ENCODE measurements at places on chromosomes 5 and 9.

GRCh38 chr9:89739511-89739910, 134.7 kb downstream of the GADD45G start:
- no peak for DNase-seq

DNA sequence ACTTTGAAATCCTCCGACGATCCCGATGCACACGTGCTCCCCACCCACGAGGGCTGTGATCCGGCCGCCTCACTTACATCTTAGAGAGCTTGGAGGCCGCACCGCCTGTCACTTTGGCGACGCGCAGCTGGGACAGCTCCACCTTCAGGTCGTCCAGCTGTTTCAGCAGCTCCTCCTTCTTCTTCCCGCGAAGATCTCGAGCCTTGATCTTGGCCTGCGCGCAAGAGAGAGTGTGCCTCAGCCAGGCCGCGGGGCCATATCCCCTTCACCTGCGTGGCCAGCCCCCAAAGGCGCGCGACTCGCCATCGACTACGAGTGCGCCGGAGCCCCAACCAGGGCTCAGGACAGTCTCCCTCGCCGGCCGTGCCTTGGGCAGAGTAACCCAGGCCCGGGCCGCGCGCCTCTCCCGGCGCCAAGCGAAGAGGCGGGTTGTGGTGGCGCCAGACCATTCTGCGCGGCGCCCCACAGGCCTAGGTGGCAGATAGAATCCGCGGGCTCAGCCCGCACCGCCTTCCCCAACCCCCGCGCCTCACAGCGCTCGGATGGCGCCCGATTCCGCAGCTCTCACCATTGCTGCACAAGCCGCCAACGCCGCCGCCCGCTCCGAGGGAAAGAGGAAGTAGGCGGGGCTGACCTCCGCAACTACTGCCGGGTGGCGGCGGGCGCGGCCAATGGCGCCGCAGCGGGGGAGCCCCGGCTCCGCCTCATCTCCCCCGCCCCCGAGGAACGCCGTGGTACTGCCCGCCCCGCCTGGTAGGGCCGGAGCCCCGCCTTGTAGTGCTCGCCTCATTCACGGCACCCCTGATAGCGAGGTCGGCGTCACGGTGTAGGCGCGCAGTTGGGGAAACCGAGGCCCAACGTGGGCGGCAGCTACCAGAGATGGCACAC, at the start of the genes ARPC5L and RPL35:
TSS of gene ARPC5L (plus strand) at position 789 of the 888 bp plus-strand sequence. CDS start 7,161 bp downstream, outside the sequence.
TSS of gene RPL35 (minus strand) at position 616 of the 888 bp plus-strand sequence. CDS start at position 571, 45 bp downstream.
- peak; percentile 96 for DNase-seq

DNA sequence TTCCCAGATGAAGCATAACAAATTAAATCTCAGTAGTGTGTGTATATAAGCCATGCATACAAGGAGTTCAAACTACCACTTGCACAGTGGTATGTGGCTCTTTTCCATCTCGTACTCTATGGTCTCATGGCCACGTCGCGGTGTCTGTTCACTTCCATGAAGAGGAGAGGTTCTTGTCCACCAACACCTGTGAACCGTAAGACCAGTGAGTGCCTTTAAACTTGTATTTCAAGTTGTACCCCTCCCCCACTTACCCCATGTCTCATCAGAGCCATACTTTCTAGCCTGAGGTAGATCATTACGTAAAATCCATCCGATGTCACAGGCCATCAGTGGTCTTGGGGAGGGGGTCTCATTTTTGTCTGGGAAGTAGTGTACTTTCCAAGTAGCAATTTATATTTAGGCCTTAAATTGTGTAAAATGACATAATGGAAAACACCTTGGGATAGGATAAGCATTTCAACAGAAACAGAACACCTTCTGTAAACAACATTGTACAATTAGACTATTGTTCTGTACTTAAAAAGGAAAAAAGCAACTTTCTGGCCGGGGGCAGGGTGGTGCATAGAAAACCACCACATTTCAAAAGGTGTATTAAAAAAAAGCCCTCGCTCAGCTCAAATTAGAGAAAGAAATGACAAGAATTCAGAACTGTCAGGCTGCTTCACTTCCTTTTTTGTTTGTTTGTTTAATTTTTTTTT, 163.0 kb downstream of the SMARCA2 start:
- DNase-seq: no peak

- no peak for DNase-seq
Measured at GRCh38 chr9:128216781-128217553, 13.8 kb downstream of the DNM1 start.

DNA sequence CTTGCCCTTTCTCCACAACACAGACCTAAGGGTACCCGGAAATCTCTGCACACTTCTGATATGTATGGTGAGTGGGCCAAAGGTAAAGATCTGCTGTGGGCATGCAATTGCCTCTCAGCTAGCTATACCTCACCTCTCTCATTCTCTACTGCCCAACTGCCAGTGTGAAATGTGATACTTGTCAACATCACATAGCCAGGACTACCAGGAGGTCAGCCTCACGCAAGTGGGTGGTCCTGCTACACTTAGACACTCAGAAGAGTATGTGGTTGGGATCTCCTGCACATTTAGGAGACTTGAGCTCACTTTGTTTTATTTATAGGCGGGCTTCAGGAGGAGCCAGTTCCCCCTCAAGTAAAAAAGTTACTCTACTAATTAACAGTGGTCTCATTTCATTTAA, 88.0 kb upstream of the MAN2A1 start:
- DNase-seq: no peak

GRCh38 chr5:54013556-54014194, 296.7 kb downstream of the ARL15 start:
- no peak for DNase-seq

DNA sequence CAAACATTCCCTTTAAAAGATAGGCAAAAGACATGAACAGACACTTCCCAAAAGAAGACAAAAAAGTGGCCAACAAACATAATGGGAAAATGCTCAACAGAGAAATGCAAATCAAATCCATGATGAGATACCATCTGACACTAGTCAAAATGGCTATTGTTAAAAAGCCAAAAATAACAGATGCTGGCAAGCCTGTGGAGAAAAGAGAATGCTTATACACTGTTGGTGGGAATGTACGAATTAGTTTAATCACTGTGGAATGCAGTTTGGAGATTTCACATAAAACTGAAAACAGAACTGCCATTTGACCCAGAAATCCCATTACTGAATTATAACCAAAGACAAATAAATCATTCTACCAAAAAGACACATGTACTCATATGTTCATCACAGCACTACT, 58.3 kb upstream of the WDR41 start:
- DNase-seq: no peak

GRCh38 chr5:110290542-110290941, 435.9 kb downstream of the TMEM232 start:
- DNase-seq: no peak

- no peak for DNase-seq
Measured at GRCh38 chr9:135211524-135211890, 124.0 kb downstream of the OLFM1 start.

GRCh38 chr9:128138001-128138400, 10.5 kb upstream of the PTGES2 start:
- no peak for DNase-seq

DNA sequence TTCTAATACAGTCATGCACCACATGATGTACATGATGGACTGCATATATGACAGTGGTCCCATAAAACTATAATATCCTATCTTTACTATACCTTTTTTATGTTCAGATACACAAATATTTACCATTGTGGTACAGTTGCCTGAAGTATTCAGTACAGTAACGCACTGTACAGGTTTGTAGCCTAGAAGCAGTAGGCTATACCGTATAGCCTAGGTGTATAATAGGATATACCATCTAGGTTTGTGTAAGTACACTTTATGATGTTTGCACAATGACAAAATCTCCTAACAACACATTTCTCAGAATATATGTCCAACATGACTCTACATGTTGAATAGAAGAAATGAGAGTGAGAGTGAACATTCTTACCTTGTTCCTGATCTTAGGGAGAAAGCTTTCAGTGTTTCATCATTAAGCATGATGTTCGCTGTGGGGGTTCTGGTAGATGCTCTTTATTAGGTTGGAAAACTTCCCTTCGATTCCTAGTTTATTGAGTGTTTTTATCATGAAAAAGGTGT, 31.8 kb downstream of the AMBP start:
- no peak for DNase-seq

- no peak for DNase-seq
Measured at GRCh38 chr9:100774962-100775361, 197.1 kb downstream of the CAVIN4 start.

- no peak for DNase-seq
Measured at GRCh38 chr5:168269937-168270330, 21.5 kb upstream of the WWC1 start.

DNA sequence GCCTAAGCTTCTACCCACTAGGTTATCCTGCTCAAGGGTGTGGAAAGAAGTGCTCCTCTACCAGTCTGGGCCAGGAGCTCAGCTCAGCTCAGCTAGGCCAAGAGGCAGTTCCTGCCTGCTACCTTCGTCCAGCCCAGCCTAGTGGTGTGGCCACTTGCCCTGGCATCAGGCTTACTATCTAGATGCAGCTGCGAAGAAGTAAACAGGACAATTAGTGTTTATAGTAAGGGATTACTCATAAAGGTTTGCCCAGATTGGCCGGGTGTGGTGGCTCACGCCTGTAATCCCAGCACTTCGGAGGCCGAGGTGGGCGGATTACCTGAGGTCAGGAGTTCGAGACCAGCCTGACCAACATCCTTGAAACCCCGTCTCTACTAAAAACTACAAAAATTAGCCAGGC, 12.8 kb upstream of the SPATA24 start:
- DNase-seq: no peak

GRCh38 chr5:69217151-69217511, 17.6 kb upstream of the CDK7 start:
- no peak for DNase-seq

DNA sequence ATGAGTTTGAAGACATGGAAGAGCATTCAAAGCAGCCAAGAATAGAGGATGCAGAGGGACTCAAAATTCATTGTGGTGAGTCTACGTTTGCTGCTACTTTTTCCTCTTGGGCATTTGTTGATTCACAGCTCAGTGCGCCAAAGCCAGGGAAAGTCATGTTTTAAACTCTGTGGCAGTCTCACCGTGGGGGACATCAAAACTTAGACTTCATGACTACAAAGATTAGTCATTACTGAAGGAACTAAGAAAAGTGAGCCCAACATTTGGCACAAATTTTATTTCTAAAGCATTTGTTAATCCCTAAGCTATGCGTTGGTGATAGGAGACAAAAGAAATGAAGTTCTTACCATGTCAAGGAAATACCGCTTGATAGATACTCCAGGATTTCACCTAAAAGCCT, 73.7 kb upstream of the MTAP start:
- DNase-seq: no peak

GRCh38 chr5:138354926-138355378, 2.5 kb downstream of the KDM3B start:
- no peak for DNase-seq

DNA sequence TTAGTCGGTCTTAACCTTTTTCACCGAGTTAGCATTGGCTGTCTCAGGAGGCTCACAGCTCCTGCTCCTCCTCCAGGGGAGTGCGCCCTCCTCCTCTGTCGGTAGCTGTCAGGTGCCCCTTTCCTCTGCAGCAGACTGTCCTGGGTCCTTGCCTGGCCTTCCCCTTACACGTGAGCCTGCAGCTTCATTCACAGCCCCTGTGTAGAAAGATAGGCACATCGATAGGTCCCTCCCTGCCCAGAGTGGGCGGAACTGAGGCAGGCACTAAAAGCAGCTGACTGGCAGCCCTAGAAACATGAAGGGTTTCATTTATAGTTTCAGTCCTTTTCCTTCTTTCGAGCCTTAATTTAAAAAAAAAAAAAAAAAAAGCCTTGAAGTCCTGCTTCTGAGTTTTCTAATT, 17.2 kb downstream of the TENT4A start:
- DNase-seq: no peak

DNA sequence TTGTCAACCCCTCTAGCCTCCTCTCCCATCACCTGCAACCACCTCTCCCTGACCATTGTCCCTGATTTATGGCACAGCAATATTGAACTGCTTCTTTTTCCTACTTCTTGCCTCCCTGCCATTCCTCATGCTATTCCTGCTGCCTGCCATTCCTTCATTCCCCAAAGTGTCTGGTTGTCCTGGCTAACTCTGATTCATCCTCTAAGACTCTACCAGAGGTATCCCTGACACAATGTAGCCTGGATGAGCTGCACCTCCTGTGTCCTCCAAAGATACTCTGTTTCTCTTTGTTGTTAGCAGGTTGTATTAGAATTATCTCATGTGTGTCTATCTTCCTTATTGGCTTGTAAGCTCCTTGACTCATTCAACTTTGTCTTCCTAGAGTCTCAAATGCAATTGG, 53.5 kb upstream of the PTPN3 start:
- no peak for DNase-seq

- DNase-seq: no peak
Measured at GRCh38 chr9:115157245-115157674, 39.3 kb upstream of the TNC start.

- DNase-seq: no peak
Measured at GRCh38 chr9:104802110-104802509, 38.2 kb downstream of the NIPSNAP3B start.

DNA sequence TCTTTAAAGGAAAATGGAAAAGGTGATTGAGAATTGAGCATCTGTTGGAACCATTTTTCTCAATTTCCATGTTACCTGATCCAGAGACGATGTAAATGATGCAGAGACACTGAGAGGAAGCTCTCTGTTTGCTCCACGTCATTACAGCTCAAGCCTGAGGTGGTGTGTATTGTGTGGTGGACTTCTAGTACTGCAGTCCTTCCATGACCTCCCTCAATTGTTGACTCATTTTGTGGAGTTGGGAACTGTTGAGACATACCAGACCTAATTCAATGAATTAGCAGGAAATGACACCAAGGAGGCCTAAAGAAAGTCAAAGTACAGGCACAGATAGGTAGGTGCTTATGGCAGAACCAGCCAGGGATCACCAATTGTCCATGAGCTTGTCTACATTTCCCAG, 15.6 kb upstream of the LVRN start:
- DNase-seq: no peak

GRCh38 chr9:136439481-136440408, at the start of gene INPP5E:
Gene INPP5E (minus strand): TSS chr9:136439845. CDS start chr9:136439419, 426 bp downstream.
- DNase-seq: peak; percentile 72
